ENCODE measurements at places on chromosomes 11 and 22.

GRCh38 chr11:105639527-105639926 is 29.7 kb downstream of the GRIA4 start:
- DNase-seq: no peak

- peak; percentile 21 for DNase-seq
Observed at GRCh38 chr11:114297806-114298709, 1.9 kb downstream of the NNMT start.

- DNase-seq: no peak
Observed at GRCh38 chr11:12234221-12234620, 123.8 kb downstream of the MICAL2 start.

- no peak for DNase-seq
Observed at GRCh38 chr11:96303980-96304379, 39.0 kb downstream of the MAML2 start.

GRCh38 chr11:70415642-70416395 is 17.5 kb downstream of the CTTN start:
- no peak for DNase-seq

DNA sequence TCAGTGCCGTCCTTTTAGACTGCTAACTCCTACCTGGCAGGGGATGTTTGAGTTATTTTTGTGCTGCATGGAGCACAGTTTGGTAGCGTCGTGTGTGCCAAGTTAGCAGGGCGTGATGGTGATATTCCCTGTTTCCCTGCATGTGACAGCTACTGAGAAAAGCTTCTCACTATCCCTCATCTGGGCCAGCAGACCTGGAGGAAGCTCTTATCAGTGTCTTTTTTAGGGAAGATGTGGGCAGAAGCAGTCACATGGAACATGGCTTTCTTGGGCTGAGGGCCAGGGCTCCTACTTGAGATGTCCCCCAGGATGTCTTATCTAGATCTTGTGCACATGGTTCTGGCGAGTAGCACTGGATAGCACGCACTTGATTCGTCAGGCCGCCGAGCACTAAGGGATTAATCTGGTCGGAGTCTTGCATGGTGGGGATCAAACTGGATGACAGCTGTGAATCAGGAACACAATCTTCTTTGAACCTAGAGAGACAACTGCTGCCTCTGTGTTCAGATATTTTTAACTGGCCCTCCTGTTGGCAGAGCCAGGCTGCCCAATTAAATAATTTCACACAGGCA is 33.8 kb downstream of the TECTA start:
- no peak for DNase-seq

GRCh38 chr11:77181226-77181625 is 53.2 kb downstream of the MYO7A start:
- no peak for DNase-seq

GRCh38 chr22:30290342-30291057 is 1.2 kb upstream of the CASTOR1 start:
- DNase-seq: peak; percentile 58

- no peak for DNase-seq
Observed at GRCh38 chr22:48959496-48959895, 868.2 kb downstream of the BRD1 start.

GRCh38 chr11:109708184-109708583 is 286.2 kb downstream of the C11orf87 start:
- DNase-seq: no peak

DNA sequence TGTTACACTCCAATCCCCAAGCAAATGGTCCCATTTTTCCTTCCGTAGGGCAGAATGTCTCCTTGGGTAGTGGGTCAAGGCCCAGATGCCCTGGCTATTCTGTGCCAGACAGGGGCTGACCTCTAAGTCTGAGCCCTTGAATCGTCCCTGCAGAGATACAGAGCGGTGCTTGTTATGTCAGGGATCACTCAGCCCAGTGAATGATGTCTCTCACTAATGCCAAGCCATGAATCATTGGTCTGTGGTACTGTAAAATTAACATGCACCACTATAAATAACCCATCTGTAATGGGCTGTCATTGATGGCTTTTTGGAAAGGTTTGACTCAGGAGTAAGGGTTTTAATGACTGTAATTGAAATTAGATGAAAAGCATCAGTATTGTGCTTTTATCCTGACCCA is 35.3 kb upstream of the KIRREL3 start:
- no peak for DNase-seq

DNA sequence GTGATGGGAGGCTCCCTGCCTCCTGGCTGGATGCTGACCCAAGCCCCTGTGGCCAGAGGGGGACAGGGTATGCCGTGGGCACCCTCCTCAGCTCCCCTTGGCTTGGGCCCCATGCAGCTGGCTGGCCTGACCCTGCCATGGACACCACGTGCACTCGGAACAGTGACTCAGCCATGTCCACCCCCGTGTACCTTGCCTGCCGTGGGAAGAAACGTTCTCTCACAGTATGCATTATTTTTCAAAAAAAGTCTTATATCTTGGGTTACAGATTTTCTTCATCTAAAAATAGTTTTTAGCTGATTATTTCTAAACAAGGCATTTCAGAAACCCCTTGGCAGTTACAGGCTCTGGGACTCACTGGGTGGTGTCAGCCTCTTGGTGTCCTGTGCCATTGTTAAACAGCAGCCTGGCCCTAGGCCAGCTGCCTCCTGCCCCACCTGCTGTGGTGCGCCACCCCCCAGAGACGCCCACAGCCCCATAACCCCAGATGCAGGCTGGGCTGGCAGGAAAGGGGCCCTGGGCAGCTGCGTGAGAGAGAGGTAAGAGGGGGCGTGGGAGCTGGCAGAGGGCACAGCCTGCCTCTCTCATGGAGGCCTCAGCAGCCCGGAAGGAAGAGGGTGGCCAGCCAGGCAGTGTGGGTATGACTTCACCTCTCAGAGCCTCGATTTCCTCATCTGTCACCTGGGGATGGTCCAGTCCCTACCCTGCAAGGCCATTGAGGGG is 99.8 kb downstream of the MORC2 start:
- DNase-seq: no peak

All from RCC 7860 (cell line).